ENCODE measurements at places on chromosomes 11 and 22.

DNA sequence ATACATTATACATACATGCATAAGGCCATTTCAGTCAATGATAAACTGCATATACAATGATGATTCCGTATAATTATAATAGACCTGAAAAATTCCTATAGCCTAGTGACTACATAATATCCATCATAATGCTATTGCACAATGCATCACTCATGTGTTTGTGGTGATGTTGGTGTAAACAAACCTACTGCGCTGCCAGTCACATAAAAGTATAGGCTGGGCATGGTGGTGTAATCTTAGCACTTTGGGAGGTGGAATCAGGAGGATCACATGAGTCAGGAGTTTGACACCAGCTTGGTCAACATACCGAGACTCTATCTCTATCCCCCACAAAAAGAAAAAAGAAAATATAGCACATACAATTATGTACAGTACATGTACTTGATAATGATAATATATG, 163.7 kb upstream of the DDI1 start:
- DNase-seq = no peak

GRCh38 chr11:132077416-132077815, 707.0 kb downstream of the NTM start:
- no peak for DNase-seq

- no peak for DNase-seq
These were observed 23.5 kb downstream of the SPATA19 start for GRCh38 chr11:133821776-133822175.

GRCh38 chr22:26679003-26679629, 21.7 kb downstream of the MIAT start:
- DNase-seq = peak; percentile 73

DNA sequence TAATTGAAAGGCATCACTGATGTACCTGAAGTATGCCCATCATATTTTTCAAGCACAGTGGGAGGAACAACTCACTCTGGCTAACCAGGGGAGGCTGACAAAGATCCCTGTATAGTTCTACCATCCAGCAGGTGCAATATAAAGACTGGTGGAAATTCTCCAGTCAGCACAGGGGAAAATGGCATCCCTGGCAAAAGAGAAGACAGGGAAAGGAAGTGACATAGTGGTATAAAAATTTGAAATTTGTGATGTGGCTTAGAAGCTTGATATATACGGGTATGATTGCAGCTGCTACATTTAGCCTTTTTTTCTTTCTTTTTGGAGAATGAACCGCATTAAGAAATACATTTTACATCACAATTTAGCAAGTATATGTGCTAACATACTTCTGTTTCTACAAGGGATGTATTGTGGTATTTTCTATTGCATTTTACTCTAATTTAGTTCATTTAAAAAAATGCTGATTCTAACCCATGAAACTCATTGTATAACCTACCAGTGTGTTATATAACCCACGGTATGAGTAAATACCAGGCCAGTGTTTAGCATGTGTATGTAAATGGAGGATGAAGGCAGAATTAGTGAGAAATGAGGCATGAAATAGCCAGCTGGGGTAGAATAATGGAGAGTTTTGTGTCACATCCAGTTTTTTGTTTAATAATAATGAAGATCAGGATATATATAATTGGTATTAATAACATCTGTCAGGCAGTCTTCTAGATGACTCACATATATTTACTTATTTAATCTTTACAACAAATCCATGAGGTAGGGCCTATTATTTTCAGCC, 186.1 kb downstream of the ARHGAP42 start:
- DNase-seq = no peak

- DNase-seq = no peak
These were observed 112.6 kb downstream of the C11orf91 start for GRCh38 chr11:33588056-33588455.

- no peak for DNase-seq
These were observed 22.3 kb downstream of the DHCR7 start for GRCh38 chr11:71425860-71426259.

DNA sequence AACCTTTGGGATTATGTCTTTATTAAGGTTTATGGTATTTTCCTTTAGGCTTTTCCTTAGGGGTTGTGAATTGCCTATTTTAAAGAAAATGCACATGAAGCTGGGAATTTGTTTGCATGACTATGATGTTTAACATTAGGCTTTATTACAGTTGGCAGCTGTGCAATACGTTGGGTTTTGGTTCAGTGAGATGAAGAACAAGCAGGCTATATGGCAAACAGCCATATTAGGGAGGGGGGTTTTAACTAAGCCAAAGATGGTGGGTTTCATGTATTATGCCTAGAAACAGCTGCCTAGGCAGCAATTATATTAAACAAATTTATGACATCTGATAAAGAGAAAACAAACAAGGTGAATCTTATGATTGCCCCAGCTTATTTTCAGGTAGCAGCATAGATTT, 880.8 kb downstream of the FAM181B start:
- DNase-seq = no peak

DNA sequence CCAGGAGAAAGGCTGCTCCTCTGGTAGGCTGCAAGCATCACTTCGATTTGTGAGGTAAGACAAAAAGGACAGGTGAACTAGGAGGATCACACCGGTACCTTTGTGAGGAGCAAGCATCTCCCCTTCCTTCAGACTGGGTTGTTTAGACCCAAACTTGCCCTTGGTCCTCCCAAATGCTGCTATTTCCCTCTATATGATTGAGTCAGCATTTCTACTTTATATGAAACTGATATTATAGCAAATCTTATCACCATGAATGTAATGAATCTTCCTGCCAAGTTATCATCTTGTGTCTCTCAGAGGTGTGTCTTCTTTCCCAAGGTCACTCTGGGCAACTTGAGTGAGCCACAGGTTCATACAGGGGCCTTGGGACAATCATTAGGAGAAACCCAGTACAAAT, 61.0 kb downstream of the KIRREL3 start:
- no peak for DNase-seq

- no peak for DNase-seq
These were observed 54.7 kb upstream of the CCDC89 start for GRCh38 chr11:85740481-85741400.

- DNase-seq = no peak
These were observed 89.3 kb downstream of the PRR5L start for GRCh38 chr11:36385121-36385970.

DNA sequence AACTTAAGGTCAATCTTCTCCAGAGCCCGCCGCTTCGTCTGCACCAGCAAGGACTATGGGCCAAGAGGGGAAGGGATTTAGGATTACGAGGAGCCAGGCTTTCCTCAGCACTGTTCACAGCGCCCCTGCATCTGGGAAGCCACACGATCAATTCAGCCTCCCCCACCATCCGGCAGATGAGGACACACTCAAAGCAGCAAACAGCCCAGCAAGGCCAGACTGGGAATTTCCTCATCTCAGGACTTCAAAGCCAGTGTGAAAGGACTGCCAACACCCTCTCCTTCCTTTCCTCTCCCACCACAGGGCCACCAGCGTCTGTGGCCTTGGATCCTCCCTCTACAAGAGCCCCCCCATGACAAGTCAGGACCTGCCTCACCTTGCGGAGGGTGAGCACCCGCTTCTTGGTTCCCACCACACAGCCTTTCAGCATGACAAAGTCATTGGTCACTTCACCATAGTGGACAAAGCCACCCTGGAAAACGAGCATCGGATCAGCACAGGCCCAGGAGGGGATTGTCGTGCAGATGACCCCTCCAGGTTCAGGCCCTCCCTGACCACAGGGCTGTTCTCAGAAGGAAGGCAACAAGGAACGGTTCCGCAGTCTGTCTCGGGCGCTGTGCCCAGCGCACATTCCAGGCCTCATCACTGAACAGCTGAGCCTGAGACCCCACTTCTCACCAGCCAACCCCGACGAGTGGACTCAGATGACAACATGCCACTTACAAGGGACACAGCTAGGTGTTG, 6.0 kb downstream of the RPL3 start:
- DNase-seq = no peak

DNA sequence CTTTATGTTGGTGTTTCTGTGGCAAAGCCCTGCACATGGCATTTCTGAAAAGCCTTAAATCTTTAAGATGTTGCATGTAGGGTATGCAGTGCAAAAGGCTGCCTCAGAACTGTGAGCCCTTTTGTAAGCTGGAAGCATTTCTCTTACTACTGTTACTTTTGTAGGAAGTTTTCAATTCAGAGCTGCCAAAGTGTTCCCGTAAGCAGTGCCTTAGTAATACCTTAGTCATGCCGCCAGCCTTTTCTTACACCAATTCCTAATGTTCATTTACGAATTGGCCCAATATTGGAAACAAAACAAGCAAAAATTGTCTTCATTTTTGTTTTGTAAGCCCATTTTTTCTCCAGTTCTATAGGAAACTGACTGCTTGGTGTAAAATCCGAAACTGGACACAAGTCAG, 67.4 kb upstream of the RASSF10 start:
- no peak for DNase-seq

- no peak for DNase-seq
These were observed 47.8 kb downstream of the FLRT1 start for GRCh38 chr11:64083398-64084080.

DNA sequence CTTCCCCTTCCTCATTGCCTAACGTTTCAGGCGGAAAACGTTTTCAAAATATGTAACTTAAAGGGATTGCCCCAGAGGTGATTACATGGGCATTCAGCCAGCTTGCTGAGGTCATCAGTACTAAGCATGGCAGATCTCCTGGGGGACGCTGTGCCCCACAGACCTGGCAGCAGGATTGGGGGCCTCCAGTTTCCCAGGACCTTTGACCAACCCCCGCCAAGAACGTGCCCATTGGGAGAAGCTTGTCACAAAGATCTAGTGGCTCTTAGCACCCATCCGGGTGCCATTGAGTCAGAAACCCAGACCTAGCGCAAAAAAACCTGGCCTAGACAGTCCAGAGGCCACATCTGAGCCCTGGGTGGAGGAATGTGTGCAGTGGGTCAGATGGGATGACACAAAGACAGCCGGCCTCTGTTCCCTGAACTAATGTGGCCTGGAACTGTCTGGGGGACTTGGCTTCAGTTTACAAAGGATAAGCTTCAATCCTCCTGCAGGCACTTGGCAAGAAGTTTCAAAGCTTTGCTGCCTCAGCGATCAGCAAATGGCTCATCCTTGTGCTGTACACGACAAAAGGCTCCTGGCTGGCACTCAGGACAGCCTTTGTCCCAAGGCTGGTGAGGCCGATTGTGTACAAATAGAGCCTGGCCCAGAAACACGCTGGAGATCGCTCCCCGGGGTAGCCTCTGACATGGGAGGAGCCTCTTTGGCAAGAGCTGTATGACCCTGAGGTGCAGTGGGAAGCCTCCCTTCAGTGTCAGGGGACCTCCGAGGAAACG, 9.5 kb downstream of the C1QTNF6 start:
- no peak for DNase-seq

GRCh38 chr22:32839831-32840584, 38.5 kb downstream of the TIMP3 start:
- no peak for DNase-seq

- peak; percentile 12 for DNase-seq
These were observed at the start of gene PGGHG for GRCh38 chr11:288478-289397. PGGHG (plus strand) TSS chr11:289126; CDS start chr11:289817, 691 bp downstream.
